C1 segment of cervical spinal cord (tissue), 14 donors: ENCODE measurements at places on chromosomes 4 and X.

DNA sequence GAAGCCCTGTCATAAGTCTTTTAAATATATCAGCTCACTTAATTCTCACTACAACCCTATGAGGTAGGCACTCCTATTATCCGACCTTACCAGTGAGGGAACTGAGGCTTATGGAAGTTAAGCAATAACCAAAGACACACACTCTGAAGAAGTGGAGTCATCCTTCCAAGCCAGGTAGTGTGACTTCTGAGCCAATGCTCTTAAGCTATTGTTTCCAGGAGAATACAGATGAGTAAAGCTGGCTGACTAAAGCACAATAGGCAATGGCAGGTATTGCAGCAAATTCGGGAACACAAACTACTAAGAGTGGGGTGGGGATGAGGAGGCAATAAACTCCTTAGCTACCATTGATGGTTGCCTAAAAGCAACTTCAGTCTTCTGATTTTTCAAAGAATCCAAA lies 81.8 kb upstream of the KIT start:
- no peak for DNase-seq

DNA sequence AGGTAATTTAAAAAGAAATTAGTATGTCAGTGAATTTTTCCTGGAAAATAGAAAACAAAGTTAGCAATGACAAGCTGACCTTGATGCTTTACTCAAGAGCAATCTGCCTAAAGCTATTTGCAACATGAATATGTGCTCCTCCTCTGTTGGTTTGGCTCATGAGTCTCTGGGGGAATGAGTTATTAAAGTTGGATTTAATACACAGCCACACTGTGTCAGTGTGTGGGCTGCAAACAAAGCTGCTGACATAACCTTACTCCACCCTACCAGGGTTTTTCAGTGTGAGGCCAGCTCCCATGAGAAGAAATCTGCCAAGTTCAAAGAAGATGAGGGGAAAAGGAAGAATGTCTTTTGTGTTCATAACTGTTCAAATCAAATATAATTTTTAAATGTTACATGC lies 280.5 kb downstream of the TLL1 start:
- DNase-seq = no peak

GRCh38 chrX:56728321-56728720 lies 722 bp upstream of the NBDY start:
- DNase-seq = no peak

- DNase-seq = no peak
These were observed 325.9 kb downstream of the EPHA5 start for GRCh38 chr4:65344278-65344825.

- no peak for DNase-seq
These were observed 177.8 kb upstream of the ATP6AP2 start for GRCh38 chrX:40402831-40403533.

- no peak for DNase-seq
These were observed 364.6 kb upstream of the FAT1 start for GRCh38 chr4:187088070-187088799.

DNA sequence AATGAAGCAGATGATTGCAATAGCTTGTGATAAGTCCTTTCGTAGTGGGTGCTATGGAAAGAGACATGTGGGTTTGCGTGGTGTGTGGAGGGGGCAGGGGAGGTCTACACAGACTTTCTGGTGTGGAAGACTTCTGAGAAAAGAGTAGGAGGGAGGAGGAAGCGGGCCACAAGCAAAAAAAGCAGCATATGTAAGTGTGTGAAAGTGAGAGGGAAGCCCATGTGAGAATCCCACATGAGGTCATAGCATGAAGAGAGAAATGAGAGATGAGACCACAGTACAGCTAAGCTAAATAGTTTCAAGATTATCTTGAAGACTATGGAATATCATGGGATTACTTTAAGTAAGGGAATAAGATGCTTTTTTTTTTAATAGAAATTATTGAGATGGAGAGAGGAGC lies 2039.9 kb upstream of the TENM3 start:
- DNase-seq = no peak

DNA sequence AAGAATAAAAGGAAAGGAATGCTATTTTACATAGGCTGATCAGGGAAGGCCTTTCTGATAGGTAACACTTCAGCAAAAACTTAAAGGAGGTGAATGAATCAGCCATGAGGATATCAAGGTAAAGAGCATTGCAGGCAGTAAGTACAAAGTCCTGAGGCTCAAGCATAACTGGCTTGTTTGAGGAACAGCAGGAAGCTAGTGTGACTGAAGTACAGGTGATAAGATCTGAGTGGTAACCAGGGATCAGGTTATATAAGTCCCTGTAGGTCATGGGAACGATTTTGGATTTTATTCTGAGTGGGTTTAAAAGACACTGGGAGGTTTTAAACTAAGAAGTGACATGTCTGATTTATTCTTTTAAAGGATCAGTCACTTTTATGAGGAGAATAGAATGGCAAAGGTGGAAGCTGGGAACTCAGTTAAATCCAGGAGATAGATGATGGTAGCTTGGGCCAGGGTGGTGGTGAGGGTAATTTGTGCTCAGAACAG lies 47.1 kb upstream of the THOC2 start:
- DNase-seq = no peak

GRCh38 chrX:11504234-11504633 lies 161.5 kb downstream of the ARHGAP6 start:
- no peak for DNase-seq

GRCh38 chr4:184933311-184933710 lies 85.0 kb upstream of the HELT start:
- DNase-seq = no peak

- no peak for DNase-seq
These were observed 111.7 kb upstream of the PDHA2 start for GRCh38 chr4:95728145-95728544.

GRCh38 chr4:15162465-15163283 lies 160.4 kb downstream of the CPEB2 start:
- no peak for DNase-seq

GRCh38 chr4:8148159-8148558 lies 10.5 kb downstream of the ABLIM2 start:
- no peak for DNase-seq

DNA sequence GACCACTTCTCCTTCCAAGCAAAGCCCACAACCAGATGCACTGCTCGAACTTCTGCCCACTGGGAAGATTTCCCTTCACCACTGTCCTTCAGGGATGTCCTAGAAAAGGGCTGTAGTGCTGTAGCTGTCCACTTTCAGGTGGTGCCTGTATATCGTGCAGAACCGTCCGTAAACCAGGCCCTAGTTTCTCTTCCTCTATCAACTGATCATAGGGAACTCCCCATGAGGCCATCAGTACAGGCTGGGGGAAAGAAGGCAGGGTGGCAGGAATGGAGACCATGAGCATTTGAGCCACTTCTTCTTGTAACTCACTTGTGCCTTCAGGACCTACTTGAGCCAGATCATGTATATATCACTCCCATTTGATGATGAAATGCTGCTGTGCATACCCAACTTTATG lies 57.3 kb upstream of the FAM9B start:
- DNase-seq = no peak

- no peak for DNase-seq
These were observed 138.5 kb downstream of the CHRDL1 start for GRCh38 chrX:110657073-110657472.

- DNase-seq = no peak
These were observed 37.1 kb upstream of the MTNR1A start for GRCh38 chr4:186592445-186592844.

GRCh38 chr4:38177641-38178391 lies 217.6 kb downstream of the PTTG2 start:
- no peak for DNase-seq

DNA sequence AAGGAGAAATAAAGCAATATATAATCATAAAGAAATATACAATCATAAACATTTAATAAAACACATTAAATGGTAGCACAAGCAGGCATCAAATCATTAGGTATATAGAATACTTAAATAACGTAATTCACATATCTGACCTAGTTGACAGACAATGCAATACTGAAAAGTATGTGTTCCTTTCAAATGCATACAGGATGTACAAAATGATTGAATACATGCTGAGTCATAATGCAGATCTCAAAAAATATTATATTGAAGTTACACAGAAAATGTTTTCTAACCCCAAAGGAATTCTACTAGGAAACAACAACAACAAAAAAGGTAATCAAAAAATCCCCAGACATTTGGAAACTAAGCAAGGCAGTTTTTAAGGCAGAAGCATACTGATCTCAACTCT lies 1072.0 kb upstream of the INTU start:
- DNase-seq = no peak

DNA sequence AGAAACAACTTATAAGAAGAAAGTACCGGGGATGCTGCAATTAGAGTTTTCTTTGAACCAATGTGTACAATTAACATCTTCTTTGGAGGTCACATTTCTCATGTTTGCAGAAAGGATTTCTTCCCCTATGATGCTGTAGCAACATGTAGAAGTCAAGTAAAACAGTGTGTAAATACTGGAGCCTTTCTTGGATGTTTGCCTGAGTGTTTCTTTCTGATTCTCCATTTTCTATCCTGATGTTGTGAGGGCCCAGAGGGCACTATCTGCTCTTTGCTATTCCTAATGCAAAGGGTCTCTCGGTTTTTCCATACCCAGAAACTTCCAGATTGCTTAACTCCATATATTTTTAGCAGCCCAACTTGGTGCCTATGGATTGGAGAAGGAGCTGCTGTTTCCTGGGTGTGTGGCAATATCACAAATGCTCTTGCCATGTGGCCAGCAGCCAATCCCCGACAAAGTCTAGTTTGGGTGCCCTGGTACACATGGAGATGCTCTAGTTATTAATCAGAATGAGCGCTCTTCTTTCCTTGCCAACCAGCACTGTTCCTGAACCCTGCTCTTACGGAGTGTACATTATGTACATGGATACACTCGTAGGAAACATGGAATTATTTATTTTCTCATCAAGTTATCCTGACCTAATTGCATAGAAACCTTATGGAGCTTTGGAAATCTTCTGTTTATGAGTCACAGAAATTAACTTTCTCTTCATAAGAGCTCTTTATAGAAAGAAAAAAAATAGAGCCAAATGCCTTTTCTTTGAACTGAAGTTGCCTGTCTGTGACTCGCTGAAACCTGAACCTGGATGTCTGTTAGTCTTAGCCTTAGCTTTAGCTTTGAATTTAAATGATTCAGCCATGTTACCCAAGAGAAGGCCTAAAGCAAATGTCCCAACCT lies 67.0 kb upstream of the GPC4 start:
- no peak for DNase-seq

DNA sequence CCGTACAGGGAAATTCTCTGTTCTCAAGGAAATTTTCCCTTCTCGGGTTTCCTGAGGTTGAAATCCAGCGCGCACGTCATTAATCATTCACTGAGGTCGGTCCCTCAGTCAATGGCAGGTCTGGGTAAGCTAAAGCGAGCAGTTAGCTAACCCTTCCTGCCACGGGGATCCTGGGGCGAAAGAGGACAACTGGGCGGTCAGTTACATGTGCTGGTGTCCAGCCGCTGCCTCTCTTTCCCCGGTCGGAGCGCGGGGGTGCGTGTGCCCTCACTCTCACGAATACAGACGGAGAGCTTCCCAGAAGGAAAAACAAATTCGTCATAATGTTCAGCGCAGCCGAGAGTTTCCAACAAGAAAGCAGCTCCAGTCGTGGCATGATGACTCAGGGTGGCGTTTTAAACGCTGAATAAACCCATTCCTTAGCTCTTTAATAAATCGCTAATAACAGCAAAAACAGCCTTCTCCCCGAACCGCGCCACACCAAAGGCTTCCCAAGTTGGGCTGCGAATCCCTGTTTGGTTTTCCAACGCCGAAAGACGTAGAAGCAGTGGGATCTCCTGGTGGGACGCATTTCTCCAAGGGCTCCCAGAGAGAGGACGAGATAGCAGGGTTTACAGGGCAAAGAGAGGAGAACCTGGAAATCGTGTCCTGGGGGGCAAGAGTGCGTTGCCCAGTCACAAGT lies 752 bp upstream of the FGF5 start:
- DNase-seq = no peak

- no peak for DNase-seq
These were observed 32.8 kb downstream of the PASD1 start for GRCh38 chrX:151596282-151596681.

DNA sequence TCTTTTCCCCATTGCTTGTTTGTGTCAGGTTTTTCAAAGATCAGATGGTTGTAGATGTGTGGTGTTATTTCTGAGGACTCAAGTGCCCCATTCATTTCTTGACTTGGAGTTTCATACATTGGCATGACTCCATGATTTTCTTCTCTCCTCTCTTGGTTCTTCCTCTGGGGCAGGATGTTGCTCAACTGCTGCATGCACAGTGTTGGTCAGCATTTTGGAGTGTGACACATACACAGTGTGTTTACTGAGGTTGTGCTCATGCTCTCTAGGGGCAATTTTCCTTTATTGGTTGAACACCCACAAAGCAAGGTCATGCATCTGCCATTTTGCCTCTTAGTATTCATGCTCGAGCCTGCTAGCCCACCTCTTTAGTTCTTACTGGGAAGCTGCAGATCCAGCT lies 1993.8 kb downstream of the ARAP2 start:
- no peak for DNase-seq

DNA sequence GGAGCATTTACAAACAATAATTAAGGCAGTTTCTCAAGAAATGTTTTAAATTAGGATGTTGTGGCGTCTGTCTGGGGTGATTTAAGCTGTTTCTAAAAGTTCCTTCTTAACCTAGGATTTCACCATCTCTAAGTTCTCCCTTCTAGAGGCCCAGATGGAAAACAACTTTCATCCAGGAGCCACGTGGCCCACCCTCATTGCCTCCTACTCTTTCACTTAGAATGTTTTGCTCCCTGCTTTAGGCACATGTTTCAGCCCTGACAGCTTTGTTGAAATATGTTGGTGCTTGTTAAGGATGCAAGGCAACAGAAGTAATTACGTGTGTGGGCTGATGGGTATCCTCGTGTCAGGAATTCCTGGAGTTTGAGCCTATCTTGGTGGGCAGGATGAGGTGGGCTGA lies 131.3 kb downstream of the GUCY2F start:
- DNase-seq = no peak

- DNase-seq = no peak
These were observed 215.0 kb upstream of the GIMD1 start for GRCh38 chr4:106583567-106583966.

DNA sequence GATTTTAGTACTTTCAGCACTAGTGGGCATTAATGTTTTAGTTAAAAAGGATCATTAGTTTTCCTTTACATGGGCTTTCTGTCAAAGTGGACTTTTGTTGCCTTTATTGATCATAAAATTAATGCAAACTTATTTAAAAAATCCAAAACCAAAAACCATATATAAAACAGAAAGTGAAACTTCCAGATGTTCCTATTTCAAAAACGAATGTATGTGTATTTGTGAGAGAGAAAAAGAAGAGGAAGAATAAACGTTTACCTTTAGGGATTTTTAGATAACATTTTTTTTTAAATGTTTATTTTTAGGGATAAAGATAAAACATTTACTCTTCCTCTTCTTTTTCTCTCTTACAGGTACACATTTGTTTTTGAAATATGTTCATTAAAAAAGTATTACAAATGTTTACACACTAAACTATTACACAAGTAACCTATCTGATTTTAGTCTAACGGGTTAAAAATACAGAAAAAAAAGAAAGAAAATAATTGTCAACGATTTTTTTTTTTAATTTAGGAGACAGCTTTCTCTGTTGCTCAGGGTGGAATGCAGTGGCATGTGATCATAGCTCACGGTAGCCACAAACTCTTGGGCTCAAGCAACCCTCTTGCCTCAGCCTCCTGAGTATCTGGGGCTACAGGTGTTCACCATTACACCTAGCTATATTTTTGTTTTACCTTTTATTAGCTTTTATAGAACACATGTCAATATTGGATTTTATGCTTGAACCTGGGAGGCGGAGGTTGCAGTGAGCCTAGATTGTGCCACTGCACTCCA lies 16.8 kb upstream of the COX18 start:
- DNase-seq = no peak
